RCC 7860 (cell line): ENCODE measurements at places on chromosomes 5 and 9.

DNA sequence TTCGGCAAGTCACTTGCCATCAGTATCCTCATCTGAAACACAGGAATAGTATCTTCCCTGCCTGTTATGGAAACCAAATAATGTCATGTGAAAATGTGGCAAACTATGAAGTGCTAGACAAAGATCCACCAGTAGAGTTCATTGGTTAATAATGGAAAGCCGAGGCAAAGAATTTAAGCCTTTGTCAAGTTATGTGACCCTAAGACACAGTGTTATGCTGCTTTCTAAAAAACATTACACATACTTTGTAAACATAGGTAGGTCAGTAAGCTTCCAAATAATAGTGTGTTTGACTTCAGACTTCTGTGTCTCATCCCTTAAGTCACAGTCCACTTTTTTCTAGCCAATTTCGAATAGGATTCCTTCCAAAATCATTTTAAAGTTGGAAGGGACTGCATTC, 6.0 kb downstream of the PTAR1 start:
- DNase-seq = no peak

DNA sequence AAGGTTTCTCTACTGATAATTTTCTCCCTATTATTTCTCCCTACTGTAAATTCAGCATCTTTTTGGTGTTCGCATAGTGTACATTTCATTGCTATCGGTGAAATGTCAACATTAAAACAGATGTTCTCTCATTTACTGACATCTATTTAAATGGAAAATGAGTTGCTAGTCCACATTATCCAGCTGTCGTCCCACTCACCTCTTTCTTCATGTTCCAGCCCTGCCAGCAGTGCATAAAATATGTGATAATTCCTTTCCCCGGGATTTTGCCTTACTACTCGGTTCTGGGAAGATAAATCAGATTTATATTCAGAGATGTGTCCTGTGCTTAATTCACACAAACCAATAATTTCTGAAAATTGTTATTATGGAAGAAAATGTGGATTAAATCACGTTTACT, 155.8 kb downstream of the MYO10 start:
- DNase-seq = no peak

DNA sequence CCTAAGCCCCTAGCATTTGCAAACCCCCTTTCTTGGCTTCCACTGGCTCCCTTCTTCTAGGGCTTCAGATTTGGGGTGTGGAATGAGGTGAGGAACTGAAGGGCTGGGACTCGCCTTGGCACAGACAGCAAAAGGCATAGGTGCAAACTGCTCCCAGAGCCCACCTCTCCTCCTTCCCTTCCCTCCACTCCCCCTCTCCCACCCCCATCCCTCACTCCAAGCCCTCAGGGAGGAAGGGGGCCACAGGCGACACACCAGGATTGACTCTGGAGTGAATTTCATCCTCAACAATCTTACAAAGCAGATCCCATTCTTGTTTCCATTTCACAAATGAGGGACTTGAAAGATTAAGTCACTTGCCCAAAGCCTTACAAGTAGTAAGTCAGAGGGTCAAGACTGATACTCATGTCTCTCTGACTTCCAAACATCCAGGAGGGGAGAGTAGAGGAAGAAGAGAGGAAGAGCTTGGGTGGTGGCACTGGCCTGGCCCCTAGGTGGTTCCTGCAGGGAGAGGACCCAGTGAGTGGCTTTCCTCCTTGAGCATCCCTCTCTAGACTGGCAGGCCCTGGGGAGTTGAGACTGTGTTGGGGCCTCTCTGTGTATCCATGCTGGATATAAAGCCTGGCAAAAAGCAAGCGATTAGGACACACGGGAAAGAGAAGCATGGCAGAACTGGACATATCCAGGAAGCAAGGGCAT, 193.1 kb downstream of the GABBR2 start:
- DNase-seq = no peak

DNA sequence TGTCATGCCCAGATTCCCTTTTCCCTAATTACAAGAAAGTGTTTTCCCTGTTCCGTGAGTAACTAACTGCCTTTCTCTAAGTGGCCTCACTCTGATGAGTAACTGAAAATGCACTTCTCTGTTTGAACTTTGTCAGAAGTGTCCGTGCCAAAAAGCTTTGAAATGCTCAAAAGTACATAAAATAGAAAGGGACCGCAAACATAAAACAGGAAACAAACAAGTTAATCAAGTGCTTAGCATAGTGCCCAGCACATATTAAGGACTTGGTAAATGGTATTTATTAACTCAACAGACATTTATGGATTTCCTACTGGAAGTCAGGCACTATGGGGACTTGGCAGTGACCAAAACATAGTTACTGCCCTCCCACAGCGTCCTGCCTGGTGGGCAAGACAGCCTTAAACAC, 22.3 kb downstream of the AQP3 start:
- DNase-seq = no peak
